ENCODE measurements at places on chromosomes 5 and 9.

GRCh38 chr5:173832386-173832785 is 55.8 kb upstream of the CPEB4 start:
- no peak for DNase-seq

DNA sequence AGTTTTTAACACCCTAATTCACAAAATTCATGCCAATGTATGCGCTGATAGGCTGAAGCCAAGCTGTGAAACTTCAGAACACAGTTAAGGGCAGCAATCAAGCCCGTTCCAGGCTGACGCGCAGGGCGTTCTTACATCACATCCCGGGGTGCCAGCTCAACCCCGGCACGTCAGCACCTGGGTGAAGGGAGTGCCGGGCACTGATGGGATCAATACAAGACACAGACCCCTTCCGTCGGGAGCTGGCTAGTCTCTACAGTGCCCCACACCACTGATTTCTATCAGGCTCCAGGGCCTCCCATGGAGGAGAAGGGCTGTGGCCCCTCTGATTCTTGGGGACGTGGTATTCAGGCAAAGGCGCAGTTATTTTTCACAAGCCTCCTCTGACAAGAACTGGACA is 12.0 kb downstream of the BARHL1 start:
- DNase-seq: no peak

- no peak for DNase-seq
Observed at GRCh38 chr5:177392765-177393164, 7.7 kb downstream of the PFN3 start.

DNA sequence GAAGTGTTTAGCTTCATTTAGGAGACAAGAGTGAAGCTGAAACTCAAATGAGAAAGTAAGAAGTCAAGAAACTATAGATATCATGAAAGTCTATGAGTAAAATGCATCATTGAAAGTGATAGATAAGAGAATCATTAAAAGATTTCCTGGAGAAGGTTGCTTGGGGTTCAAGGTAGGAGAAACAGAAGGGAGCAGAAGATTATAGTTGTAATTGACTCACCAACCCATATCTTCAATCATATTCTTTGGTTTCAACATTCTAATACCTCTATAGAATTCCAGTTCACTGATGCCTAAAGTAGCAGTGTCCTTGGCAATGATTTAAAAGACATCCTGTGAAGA is 365.7 kb upstream of the RIOK2 start:
- DNase-seq: no peak

DNA sequence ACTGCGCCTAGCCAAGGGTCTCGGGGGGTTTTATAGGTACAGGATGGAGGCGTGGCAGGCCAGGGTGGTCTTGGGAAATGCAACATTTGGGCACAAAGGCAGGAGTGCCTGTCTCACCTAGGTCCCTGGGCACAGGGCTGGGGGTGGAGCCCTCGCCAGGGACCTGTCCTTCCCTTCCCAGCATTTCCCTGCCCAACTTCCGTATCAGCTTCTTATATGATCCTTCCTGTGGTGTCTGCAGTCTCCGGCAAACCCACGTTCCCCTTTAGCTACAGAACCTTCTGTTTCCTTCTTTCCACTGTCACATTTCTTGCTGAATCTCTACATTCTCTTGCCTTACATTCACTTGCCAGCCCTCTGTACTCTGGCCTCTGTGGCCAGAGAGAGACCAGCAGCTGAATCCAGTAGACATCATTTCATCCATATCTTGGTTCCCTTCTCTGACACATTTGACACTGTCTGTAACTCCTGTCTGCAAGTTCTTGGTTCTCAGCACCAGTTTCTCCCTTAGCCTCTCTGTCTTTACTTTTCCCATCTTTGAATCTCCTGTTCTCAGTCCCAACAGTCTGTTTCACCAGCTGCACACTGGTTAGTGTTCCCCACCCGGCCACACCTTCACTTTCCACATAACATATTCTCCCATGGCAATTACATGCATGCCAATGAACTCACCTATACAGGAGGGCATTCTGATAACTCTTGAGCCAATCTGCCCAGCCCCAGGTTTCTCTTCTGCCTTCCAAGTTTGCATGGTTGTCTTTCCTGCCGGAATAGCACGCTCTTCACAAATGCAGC is 134.7 kb upstream of the ZNF608 start:
- no peak for DNase-seq

DNA sequence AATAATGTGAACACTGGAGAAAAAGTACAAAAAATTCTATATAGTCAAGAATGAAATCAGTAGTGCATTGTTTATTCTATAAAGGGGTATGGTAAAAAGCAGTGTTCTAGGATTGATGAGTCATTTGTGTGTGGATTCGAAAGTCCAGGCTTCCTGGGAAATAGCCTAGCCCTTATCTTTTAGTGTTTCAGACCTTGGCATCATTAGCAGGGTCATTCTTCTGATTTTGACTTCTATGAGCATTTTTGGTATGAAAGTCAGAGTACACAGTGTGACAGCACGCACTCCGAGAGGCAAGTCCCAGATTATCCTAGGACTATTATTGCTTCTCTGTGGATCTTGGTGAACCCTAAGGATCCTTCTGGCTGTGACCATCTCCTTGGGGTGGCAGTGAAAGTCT is 16.9 kb downstream of the PCSK5 start:
- DNase-seq: no peak

- no peak for DNase-seq
Observed at GRCh38 chr5:34996261-34996660, 51.5 kb downstream of the AGXT2 start.

DNA sequence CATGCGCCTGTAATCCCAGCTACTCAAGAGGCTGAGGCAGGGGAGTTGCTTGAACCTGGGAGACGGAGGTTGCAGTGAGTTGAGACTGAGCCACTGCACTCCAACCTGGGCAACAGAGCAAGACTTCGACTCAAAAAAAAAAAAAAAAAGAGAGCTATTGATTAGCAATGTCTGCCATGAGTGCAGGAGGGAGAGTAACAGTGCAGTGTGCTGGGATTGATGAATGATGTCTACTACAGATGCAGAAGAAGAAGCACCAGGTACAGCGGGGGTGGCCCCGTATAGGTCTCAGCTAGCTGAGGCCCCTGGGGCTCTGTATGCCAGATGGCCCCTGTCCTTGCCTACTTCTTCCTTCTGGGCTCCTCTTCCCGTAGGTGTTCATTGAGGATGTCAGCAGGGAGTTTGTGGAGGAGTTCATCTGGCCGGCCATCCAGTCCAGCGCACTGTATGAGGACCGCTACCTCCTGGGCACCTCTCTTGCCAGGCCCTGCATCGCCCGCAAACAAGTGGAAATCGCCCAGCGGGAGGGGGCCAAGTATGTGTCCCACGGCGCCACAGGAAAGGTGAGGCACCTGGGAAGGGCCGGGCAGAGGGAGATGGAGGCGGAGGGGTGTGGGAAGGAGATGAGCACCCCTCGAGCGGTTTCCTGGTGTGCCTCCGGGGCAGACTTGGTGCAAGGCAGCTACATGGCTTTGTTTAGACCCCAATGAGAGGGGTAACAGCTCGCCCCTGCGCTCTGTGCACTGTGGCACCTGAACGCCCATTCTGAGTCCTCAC is 13.5 kb downstream of the ASS1 start:
- DNase-seq: no peak

GRCh38 chr5:172568308-172568910 is 72.7 kb upstream of the NEURL1B start:
- DNase-seq: no peak

GRCh38 chr9:99712214-99712613 is 109.5 kb upstream of the NR4A3 start:
- DNase-seq: no peak

GRCh38 chr5:118946138-118946800 is 42.1 kb downstream of the DTWD2 start:
- no peak for DNase-seq

DNA sequence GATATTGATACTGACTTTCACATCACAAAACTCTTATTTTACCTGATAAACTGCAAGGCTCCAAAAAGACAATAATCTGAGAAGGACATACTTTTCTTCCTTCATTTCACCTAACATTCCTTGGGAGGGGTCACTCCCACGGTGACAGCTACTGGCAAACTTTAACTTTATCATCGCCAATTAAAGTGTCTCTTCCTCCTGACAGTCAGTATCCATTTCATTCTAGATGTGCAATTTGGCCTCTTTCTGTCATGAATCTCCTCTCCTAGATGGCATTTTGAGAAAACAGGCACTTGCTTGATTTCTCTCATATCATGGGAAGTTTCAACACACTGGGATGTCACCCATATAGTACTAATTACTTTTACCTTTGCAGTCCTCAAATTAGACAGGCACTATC is 413.5 kb upstream of the CCNG1 start:
- DNase-seq: no peak

GRCh38 chr9:1879501-1879900 is 135.6 kb upstream of the SMARCA2 start:
- no peak for DNase-seq

DNA sequence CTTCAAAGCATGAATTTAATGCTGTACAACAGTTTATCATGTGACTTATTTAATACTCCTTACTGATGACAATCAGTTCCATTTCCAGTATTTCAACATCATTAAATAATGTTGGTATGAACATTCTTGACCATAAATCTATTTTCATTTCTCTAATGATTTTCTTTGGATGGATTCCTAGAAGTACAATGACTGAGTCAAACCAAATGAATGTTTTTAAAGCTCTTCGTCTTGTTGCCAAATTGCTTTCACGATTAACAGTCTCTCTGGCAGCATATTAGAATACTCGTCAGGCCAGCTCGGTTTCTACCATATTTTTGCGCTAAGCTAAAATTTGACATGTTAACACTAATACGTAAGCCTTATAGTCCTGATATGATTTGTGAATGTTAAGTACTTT is 197.0 kb downstream of the TRPM3 start:
- DNase-seq: no peak

DNA sequence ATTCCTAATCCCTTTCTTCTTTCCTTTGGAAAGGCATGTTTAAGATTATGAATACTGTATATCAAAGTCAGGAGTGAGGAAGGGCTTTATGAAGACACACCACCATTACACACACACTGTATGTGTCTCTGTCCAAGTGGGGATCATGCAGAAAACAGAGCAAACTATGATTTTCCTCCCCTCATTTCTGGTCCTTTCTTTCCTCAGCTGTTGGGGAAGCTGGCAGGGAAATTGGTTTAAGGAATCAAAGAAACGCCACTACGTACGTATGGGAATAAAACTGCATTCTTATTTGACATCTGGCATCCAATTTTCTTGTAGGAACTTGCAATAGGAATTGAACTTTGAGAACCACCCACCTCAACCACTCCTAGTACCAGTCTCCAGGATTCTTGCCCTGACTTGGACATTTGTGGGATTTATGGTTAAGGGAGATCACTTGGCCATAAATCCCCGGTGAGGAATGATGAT is 125.8 kb downstream of the PDE4D start:
- DNase-seq: peak; percentile 54

GRCh38 chr9:19492775-19493173 is 84.0 kb downstream of the ACER2 start:
- no peak for DNase-seq

DNA sequence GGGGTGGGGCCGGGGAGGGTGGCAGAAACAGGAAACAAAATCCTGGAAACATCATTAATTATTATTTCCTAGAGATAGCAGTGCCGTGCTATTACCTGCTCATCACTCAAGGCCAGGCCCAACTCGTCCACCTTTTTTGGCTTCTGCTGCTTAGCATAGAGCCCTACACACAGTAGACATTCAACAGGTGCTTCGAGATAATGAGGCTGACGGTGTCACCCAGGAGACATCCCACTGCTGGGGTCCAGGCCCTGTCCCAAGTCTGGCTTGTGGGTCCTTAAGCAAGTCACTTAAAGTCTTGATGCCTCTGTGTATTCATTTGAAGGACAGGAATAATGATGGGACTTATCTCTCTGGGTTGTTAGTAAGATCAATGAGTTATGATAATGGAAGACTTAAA is 506.6 kb downstream of the BNC2 start:
- DNase-seq: no peak

DNA sequence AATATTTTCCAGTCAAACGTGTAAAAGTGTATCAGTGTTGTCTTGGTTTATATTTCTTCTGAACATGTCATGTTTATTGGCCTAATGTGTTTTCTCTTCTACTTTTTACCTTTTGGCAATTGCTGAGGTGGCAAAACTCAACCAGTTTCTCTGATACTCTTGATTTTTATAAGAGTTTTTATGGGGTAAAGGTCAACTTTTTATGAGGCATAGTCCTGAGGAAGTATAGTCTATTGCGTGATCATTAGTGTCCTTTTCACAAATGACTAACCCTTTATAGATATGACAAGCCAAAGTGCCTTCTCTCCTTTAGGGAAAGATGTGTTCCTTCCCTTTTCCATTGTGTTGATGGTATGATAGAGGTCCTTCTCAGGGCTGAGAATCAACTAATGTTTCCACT is 32.9 kb downstream of the OCLN start:
- DNase-seq: no peak

DNA sequence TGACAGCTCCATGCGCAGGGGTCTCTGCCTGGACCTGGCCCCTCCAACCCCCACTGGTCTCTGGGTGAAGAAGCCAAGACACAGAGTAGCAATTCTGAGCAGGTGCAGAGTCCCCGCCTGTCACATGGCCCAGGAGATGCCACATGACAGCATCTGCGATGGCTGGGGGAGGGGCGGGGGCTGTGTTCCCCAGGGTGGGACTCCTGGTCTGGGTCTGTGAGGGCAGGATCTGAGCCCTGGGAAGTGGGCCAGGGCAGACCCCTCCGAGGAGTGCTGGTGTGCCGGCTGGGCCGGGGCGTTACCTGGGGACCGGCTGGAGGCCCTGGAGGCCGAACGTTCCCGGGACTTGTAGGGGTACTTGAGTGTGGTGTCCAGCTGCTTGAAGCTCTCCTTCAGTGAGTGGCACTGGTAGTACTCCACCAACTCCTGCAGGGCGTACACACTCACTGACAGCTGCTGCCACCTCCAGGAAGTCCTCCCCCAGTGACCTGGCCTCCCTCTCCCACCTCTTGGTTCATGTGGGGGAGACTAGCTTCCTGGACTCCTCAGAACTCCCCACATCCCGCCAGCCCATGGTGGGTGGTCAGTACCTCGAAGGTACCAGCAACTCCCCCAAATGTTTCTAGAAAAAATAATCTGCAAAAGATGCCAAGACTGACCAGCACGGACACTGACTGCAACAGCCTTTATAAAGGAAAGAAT is 32.1 kb upstream of the SARDH start:
- DNase-seq: no peak

Measured in DMS53 (cell line).